HCEC 1CT (cell line): ENCODE measurements at places on chromosomes 11 and 22.

DNA sequence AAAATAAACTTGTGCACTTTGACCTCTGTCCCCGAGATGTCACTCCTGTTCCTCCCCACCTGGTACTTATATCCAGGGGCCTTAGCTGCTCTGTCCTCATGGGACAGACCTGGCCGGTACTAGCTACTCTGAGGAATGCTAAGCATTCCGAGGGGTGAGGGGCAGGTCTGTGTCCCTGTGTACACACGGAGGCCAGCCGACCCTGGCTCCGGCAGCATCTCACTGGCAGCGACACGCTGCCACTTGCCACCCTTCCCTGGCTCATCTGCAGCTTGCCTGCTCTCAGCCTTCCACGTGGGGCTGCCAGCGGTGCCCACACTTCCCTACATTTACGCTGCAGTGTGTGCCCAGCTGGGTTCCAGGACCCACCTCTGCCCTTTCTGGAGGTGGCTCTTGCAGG, 21.6 kb upstream of the TEF start:
- no peak for DNase-seq

GRCh38 chr11:19985111-19985510, 175.2 kb downstream of the DBX1 start:
- no peak for DNase-seq

- no peak for DNase-seq
Observed at GRCh38 chr11:3042496-3043314, 14.5 kb downstream of the CARS1 start.

- DNase-seq, result no peak
Observed at GRCh38 chr11:17073370-17074027, 4.0 kb downstream of the RPS13 start.

DNA sequence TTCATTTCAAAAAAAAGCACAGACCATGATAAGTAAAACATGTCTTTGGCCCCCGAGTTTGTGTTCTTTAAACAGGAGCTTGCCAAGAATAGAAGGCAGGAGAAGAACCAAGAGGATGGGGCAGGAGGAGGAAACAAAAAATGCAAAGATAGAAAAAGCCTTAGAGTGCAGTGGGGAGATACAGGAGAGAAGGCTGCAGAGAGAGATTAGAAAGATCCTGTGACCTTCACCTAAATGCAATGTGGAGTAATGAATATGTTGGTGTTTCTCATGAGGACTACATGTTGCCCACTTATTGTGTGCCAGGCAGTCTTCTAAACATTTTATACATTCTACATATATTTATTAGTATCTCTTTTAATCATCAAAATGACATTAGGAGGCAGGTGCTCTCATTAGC, 2.3 kb upstream of the APLNR start:
- DNase-seq, result no peak

DNA sequence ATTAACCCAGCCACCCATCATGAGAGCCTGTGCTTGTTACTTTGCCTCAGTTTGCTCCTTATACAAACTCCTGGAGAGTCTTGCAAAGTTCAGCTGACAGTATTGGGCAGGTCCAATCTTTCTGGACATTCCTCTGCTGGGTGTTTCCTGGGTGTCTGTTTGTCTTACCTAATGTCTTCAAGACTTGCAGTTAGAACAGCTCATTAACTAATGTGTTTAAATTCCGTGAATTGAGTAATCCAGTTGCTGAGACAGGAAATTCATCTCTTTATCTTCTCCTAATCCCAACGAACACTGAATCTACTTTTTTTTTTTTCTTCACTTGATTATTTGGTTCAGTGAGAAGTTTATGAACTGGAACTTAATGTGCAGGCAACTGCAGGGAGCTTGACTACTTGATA, 20.6 kb downstream of the BCO2 start:
- DNase-seq, result no peak

- DNase-seq, result peak; percentile 35
Observed at GRCh38 chr11:133947321-133947756, 9.4 kb downstream of the IGSF9B start.

DNA sequence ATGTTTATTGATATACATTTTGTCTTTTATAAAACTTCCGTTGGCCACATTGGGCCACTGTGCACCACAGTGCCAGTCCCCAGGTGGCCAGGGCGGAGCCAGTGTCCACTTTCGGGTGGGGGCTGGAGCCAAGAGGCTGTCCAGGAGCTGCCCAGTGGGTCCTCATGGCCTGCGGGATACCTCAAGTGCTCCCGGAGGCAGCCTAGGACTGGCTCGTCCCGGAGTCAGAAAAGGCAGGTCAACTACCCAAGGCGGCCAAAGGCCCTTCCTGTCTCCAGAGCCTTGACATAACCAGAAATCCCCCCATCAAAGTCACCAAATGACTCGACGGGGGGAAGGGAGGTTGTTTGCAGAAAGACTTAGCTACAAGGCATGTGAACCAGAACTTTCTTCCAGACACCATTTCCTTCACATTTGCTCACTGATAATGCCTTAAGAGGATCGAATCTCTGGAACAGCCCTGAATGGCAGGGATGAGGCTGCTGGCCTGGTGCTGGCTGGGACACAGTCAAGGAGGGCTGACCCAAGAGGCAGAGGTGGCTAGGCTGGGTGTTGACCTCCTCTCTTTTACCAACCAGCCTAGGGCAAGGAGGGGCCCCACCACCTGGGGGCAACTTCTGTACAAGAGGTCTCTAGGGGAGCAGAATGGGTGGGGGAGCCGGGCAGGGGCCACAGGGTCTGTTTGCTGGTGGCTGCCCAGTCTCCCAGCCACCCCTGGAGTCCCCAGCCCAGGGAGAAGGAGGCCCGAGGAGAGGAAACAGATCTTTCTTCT, 8.4 kb downstream of the MRGPRF start:
- no peak for DNase-seq

GRCh38 chr11:33633251-33634003, 67.2 kb downstream of the C11orf91 start:
- DNase-seq, result peak; percentile 49

DNA sequence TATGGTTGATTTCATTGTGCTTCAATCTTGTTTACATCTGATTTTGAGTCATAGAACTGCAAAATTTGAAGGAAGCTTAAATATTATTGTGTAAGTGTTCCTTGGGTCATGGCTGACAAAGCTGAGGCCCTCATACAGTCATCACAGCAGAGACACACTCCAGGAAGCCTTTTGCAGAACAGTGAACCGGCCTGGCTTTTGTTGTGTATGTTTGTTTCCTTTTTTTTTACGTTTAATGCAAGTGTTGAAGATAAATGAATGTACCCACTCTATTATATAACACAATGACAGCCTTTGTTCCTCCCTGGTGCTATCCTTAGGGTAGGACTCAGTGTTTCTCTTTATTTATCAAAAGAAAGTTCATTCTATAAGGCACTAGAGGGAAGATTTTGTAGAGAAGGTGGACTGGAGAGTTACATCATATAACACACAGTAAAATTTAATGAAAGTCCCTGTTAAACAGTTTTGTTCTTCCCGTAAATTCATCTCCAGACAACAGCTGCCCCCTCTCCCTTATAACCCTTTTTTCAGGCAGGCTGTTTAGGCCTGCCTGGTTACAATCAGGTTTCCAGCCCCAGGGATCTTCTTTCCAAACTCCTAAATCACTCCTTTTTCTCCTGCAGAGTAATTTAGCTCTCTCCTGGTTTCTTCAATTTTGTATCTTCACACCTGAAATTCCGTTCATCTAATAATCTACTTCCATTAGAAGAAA, 34.3 kb upstream of the CSTF3 start:
- peak; percentile 52 for DNase-seq

- peak; percentile 51 for DNase-seq
Observed at GRCh38 chr11:8767466-8768142, 85.0 kb downstream of the RPL27A start.

GRCh38 chr22:45473626-45474237, 29.0 kb upstream of the FBLN1 start:
- no peak for DNase-seq

DNA sequence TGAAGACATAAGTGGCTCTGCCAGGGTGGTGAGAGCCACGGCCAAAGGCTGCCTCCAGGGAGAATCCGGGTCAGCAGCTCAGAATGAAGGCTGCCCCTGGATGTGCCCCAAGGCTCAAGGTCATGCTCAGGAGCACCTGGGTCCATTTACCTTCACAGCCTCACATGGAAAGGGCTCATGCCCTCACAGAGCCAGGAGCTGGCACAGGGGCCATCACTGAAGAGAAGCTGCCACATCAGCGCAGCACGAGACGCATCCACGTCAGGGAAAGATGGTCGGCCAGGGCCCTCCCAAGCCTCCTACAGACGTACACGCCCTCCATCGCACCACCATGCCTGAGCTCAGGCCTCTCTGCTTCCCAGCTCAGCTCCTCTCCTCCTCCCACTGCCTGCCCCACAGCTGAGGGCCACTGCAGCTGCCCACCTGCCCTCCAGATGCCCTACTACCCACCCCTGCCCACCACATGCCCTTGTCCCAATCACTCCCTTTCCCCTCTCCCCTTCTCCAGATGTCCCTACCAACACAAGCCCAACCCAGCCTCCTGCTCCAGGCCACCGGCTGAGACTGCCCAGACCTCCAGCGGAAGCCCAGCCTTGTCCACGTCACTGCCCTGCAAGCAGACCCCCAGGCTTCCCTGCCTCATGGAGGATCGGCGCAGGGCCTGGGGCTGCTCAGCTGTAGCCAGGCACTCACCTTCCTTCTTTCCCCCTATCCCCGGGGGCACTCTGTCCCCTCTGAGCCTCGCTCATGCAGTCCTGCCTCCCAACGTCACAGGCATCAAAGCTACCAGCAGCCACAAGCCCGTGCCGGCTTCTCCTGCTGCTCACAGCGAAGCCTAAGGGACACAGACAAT, 144.1 kb downstream of the SHANK2 start:
- DNase-seq, result no peak

GRCh38 chr11:44899959-44900358, 50.7 kb downstream of the TP53I11 start:
- DNase-seq, result peak; percentile 54

GRCh38 chr11:17351510-17352176, at the start of gene NCR3LG1:
NCR3LG1 (plus strand) TSS chr11:17351800; CDS start chr11:17351970, 170 bp downstream.
- DNase-seq, result peak; percentile 68

GRCh38 chr11:90344546-90344945, 121.7 kb upstream of the CHORDC1 start:
- DNase-seq, result no peak

DNA sequence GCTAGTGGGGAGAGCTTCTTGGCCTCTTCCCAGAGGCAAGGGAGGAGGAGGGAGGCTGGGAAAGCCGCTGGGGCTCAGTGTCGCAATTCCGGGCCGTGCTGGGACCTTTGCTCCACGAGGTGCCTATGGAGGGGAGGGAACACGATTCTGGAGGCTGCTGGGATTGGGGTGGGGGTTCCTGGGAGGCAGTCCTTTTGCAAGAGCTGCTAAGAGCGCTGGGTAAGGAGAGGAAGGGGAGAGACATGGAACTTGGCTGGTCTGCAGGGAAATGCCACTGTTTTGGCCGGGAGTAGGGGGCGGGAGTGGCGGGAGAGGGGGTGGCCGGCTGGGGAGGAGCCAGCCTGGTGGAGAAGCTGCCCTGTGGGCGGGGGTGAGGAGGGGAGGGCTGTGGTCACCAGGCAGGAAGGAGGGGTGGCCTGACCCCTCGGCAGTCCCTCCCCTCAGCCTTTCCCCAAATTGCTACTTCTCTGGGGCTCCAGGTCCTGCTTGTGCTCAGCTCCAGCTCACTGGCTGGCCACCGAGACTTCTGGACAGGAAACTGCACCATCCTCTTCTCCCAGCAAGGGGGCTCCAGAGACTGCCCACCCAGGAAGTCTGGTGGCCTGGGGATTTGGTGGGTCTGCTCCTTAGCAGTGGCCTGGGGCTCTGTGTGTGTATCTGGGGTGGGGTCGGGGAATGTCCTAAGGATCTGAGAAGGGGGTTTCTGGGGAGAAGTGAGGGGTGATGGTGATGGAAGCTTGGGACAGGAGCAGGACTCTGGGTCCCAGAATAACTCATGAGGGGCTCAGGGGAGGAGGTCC, at the start of gene NR1H3:
Gene NR1H3, plus strand, starts transcription at position 480 of the 800 bp plus-strand sequence. CDS start 1,221 bp downstream, outside the sequence.
- DNase-seq, result peak; percentile 80

GRCh38 chr22:39690881-39691605, 120.5 kb downstream of the CACNA1I start:
- DNase-seq, result no peak

DNA sequence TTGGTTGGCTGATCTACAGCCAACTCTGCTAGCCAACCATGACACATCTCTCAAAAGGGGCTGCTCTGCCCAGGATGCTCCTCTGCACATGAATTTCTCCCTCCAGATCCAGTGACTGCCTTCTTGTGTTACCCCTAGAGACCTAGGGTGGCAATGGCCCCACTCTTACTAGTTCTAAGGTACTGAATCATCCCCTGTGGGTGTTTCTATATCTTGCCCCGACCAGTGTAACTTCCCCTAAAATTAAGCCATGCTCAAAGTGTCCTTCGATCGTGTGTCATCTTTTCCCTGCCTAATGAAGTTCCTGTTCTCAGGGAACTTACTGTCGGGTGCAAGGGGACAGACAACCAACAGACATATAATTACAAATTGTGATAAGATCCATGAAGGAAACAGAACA, 113.3 kb downstream of the FAM76B start:
- DNase-seq, result no peak

DNA sequence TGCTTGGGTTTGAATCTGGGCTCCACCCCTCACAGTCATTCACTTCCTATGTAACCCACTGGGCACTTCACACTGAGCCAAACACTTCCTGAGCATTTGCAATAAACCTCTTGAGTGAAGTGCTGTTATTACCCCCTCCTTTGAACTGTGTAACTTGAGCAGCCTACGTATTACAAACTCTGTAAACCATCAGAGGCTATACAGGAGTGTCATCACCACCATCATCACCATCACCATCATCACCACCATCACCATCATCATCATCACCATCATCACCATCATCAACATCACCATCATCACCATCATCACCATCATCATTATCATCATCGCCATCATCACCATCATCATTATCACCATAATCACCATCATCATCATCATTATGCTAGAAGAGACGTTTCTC, 18.4 kb downstream of the RTL6 start:
- DNase-seq, result no peak

DNA sequence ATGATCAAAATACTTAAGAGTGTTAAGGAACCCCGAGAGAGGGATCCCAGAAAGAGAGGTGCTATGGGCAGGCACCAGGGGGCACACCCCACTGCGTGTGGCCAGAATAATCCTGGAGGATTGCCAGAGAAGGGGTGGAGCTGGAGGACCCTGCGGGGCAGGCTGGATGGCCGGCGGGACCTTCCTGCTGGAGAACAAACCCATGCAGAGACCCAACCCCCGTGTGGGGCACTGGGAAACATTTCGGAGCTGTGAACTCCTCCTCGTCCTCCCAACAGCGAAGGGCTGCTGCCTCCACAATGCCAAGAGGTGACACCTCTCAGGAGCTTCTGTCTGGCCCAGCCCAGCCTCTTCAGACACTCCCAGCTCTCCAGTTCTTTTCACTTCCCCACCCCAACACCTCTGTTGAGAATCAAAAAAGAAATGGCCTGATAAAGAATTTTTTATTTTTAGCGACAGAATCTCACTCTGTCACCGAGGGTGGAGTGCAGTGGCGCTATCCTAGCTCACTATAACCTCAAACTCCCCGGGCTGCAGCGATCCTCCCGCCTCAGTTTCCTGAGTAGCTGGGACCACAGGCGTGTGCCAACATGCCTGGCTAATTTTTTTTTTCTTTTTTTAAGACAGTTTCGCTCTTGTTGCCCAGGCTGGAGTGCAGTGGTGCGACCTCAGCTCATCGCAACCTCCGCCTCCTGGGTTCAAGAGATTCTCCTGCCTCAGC, 25.6 kb downstream of the RHOD start:
- no peak for DNase-seq

- DNase-seq, result no peak
Observed at GRCh38 chr11:134792677-134793076, 380.6 kb upstream of the B3GAT1 start.

- peak; percentile 54 for DNase-seq
Observed at GRCh38 chr11:94909371-94909820, 64.0 kb downstream of the CWC15 start.
